ENCODE measurements at places on chromosomes 16 and 17. TPM values are rescaled to one million over a fixed set of nuclear protein-coding genes. Genes with fewer than 3 reads are reported as not detected.

DNA sequence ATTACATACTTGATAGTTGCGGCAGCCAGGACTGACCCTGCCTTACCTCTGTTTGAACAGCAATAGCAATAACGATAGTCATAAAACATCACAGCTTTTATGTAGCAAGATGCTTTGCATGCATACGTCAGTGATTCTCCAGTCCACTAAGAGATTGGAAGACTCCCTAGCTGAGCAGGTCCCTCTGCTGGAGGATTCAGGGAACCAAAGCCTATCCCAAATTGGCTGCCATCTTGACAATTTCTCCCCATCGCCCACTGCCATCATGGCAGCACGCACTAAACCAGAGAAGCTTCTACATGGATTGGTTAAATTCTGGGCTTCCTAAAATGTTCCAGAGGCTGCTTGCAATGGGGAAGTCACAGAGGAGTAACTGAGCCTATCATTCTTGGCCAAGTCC is 360.6 kb upstream of the XYLT1 start:
- no peak for DNase-seq
- H3K27me3 ChIP-seq, result no peaks in the 10 kb centered on the region
- no peak overlapping the region for H3K4me3 ChIP-seq
- H3K36me3 ChIP-seq, result no peaks in the 10 kb centered on the region
- no peak overlapping the region for H3K27ac ChIP-seq
- no peaks in the 10 kb centered on the region for H3K4me1 ChIP-seq

DNA sequence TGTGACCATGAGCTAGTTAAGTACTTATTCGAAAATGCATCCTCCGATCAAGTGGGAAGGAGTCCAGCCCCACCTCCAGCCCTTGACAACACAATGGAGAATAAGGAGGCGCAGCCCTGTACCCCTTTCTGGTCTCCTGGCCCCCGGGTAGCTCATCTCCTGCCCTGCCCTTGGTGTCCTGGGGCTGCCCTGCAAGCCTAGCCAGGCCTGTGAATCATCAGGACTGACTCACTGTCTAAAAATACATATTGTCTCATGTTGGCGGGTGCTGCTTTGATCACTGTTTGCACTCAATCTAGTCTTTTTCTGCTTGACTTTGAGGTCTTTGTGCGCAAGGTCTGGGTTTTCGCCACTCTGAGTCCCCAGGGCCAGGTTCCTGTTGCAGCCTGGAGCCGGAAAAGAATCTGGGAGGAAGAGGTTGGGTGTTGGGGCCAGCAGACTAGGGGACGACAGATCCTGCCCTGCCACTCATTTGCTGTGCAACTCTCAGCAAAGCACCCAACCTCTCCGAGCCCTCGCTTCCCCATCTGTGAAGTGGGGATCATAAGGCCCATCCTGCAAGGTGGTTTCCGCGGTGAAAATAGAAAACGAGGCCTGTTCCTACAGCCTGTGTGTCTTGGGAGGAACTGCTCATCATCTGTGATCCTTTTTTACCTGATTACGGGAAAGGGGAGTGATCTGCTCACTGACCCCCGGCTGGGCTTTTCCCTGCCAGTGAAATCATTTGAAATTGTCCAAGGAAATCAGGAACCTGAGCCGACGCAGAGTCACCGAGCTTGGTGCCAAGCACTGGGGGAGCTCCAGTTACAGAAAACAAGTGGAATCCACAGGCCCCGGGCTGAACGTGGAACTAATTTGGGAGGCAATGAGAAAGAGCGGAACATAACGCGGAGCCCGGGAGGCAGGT is 230.4 kb downstream of the PARN start:
- H3K4me3 ChIP-seq, result no peak overlapping the region

Gene CD300LB
- not detected for total RNA-seq

Gene TPSD1
- total RNA-seq, result 1.7 TPM

DNA sequence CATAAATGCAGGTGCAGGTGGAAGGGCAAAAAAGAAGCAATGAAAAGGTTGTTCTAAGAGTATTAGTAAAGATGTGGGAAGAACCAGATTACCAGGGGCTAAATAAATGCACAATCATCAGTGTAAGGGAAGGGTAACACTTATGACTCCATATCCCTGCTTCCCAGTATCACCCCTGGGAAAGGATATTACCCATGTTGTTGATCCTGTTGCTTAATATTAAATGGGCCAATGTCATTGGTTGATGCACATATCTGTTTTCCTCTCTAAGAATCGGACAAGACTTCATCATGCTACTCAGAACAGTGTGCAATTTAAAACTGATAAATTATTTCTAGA is 34.7 kb upstream of the ABCA6 start:
- DNase-seq, result no peak
- H3K27me3 ChIP-seq, result no peaks in the 10 kb centered on the region
- H3K4me3 ChIP-seq, result no peak overlapping the region
- no peak overlapping the region for H3K27ac ChIP-seq
- H3K36me3 ChIP-seq, result no peaks in the 10 kb centered on the region

Gene TEN1
- total RNA-seq, result 13.3 TPM

- no peaks in the 10 kb centered on the region for H3K27me3 ChIP-seq
- no peak overlapping the region for H3K4me3 ChIP-seq
- H3K27ac ChIP-seq, result no peak overlapping the region
- peak; percentile 49 for DNase-seq
- H3K4me1 ChIP-seq, result no peaks in the 10 kb centered on the region
Measured at GRCh38 chr16:6335072-6335471, 997.6 kb upstream of the RBFOX1 start.

DNA sequence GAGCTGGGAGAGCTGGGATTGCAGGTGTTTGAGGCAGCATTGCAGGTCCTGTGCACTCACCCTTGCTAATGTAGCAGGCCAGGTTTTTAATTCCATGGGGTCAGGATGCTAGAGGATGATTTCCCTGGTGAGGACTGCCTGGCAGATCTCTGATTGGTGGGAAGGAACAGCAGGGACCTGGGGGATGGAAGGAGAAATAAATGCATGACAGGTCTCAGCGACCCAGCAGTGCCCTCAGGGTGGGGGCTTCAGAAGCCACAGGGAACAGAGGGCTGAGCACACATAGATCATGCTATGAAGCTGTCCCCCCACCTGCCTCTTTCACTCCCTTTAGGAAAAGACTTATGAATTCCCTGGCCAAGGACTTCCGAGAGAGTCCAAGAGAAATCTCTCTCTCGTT is 255.5 kb upstream of the N4BP1 start:
- no peak for DNase-seq
- no peaks in the 10 kb centered on the region for H3K36me3 ChIP-seq
- no peaks in the 10 kb centered on the region for H3K4me1 ChIP-seq
- no peaks in the 10 kb centered on the region for H3K27me3 ChIP-seq

- no peaks in the 10 kb centered on the region for H3K36me3 ChIP-seq
- H3K27ac ChIP-seq, result peak overlapping the region; percentile 97
- peaks cover 23% of the 10 kb centered on the region for H3K4me1 ChIP-seq
- H3K27me3 ChIP-seq, result no peaks in the 10 kb centered on the region
- peak; percentile 92 for DNase-seq
Measured at GRCh38 chr17:81345228-81346089, 49.8 kb upstream of the BAHCC1 start.

GRCh38 chr16:84726079-84726668 is 26.4 kb downstream of the USP10 start:
- peak; percentile 90 for DNase-seq
- H3K27ac ChIP-seq, result peak overlapping the region; percentile 34
- no peaks in the 10 kb centered on the region for H3K36me3 ChIP-seq
- H3K27me3 ChIP-seq, result no peaks in the 10 kb centered on the region
- H3K4me3 ChIP-seq, result no peak overlapping the region

DNA sequence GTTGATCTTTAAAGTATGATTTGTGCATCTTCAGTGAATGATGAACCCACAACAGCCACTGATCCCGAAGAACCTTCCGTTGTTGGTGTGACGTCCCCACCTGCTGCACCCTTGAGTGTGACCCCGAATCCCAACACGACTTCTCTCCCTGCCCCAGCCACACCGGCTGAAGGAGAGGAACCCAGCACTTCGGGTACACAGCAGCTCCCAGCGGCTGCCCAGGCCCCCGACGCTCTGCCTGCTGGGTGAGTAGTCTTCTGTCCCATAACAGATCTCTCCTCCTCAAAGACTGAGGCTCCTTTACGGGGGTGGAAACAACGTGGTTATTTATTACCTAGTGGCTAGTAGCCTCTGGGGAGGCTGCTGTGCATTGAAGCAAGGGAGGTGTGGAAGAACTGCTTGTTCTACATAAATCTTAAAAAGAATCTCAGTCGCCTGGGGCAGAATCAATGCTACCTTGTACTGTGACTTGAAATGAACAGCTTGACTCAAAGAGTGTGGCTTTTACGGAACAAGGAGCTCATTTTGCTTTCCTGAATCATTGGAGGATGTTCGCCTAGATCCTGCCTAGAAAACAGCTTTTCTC is 63.0 kb upstream of the CLEC18A start:
- H3K27me3 ChIP-seq, result no peaks in the 10 kb centered on the region
- no peak overlapping the region for H3K4me3 ChIP-seq
- no peak overlapping the region for H3K27ac ChIP-seq
- H3K4me1 ChIP-seq, result peaks cover 9% of the 10 kb centered on the region
- DNase-seq, result no peak

Gene C1QL1
- total RNA-seq, result 10.8 TPM

Gene TAT
- not detected for total RNA-seq

Gene TBC1D3C
- total RNA-seq, result not detected

Gene OTOP2
- total RNA-seq, result not detected

GRCh38 chr17:66975614-66976378 is 11.3 kb downstream of the CACNG4 start:
- no peaks in the 10 kb centered on the region for H3K4me1 ChIP-seq
- DNase-seq, result peak; percentile 48

DNA sequence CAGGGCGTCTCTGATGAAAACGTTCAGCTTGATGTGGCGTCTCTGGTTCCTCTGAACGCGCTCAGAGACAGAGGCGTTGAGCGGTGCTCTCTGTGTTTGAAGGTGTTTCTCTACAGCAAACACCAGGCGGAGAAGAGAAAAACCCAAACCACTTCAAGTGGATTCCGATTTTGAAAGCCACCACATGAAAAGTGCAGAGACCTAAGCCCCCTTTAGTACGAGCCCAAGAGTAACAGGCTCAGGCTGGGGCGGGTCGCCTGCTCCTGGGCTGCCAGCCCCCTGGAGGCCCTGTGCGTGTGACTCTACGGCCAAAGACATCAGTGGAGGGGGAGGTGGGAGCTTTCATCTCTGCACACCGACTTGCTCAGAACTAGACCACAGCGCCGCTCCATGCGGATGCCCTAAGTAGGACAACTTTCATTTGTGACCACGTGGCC is 328.4 kb downstream of the MAF start:
- H3K36me3 ChIP-seq, result no peaks in the 10 kb centered on the region
- H3K4me1 ChIP-seq, result no peaks in the 10 kb centered on the region
- no peak overlapping the region for H3K4me3 ChIP-seq

DNA sequence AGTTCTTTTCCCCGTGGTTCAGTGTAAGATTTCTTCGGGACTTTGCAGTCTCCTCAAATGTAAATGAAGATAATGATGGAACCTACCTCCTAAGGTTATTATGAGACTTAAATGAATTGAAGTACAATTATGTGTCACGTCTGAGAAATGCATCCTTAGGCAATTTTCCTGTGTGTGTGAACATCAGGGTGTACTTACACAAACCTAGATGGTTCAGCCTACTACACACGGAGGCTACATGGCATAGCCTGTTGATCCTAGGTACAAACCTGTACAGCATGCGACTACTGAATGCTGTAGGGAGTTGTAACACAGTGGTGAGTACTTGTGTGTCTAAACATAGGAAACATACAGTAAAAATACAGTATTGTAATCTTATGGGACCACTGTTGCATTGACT is 1.1 kb upstream of the FAM20A start:
- peaks cover 6% of the 10 kb centered on the region for H3K4me1 ChIP-seq
- H3K4me3 ChIP-seq, result no peak overlapping the region
- H3K27ac ChIP-seq, result no peak overlapping the region
- H3K27me3 ChIP-seq, result peaks cover 56% of the 10 kb centered on the region

DNA sequence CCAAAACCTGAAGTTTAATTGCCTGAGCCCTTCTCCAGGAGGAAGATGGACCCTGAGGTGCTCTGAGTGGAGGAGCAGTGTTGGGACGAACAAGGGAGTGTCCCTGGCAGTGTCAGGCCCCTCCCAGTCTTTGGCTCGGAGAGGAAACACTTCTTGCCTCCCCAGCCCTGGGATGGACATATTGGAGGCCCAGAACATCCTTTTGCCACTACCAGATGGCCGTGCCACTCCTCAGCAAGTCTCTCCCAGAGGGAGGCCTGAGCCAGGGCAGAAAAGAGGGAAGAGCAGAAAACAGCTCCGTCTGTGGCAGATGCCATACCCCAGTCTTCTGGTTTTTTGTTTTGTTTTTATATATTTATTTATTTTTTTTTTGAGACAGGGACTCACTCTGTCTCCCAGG is 91.5 kb upstream of the CRHR1 start:
- H3K27me3 ChIP-seq, result no peaks in the 10 kb centered on the region
- H3K4me3 ChIP-seq, result no peak overlapping the region
- H3K27ac ChIP-seq, result no peak overlapping the region
- no peaks in the 10 kb centered on the region for H3K36me3 ChIP-seq

- H3K4me3 ChIP-seq, result no peak overlapping the region
- no peaks in the 10 kb centered on the region for H3K27me3 ChIP-seq
Measured at GRCh38 chr17:77770331-77771105, 188.0 kb upstream of the TNRC6C start.

GRCh38 chr17:55540414-55541091 is 29.3 kb upstream of the SMIM36 start:
- no peaks in the 10 kb centered on the region for H3K36me3 ChIP-seq
- no peaks in the 10 kb centered on the region for H3K4me1 ChIP-seq
- H3K27me3 ChIP-seq, result no peaks in the 10 kb centered on the region
- peak; percentile 22 for DNase-seq
